Glomerular endothelial cell (primary cell): ENCODE measurements at places on chromosomes 16 and 17. TPM values are rescaled to one million over a fixed set of nuclear protein-coding genes. Genes with fewer than 3 reads are reported as not detected.

DNA sequence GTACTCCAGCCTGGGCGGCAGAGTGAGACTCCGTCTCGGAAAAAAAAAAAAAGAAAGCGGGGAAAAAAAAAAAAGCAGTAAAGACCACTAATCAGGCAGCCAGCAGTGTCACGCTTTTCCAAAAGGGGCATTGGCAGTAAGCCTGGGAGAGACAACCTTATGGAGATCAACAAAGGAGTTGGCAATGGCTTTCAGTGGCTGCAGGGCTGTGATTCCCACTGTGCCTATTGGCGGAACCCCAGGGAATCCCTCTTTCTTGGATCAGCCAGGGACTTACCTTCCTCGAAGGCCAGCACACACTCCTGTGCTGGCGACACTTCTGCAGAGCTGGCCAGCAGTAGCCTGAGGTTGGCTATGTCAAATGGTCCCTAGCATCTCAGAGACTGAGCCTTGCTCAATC lies 43.2 kb upstream of the ZFHX3 start:
- DNase-seq: no peak

DNA sequence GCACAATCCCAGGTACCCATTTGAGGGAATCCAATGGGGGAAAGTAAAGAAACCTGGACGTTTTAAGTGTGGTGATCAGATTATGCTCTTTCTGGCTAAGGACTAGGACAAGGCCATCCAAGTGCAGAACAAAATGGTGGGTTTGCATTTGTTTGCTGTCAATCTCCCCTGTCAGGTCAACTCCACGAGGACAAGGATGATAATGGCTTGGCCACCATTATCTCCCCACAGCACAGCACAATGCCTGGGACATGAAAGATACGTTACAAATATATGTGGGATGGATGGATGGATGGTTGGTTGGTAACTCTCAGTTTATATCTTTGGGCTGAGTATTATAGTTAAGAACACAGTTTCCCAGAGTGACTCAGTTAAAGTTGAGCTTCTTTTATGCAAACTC lies 526.9 kb downstream of the NPIPA7 start:
- DNase-seq: no peak

GRCh38 chr17:77089124-77089490 lies 51.7 kb upstream of the SEC14L1 start:
- no peak for DNase-seq

GRCh38 chr17:74244548-74244947 lies 29.5 kb upstream of the DNAI2 start:
- DNase-seq: no peak

- DNase-seq: no peak
Measured at GRCh38 chr16:57179215-57179828, 6.5 kb downstream of the PSME3IP1 start.

Gene TBC1D26
- not detected in 2 replicates for total RNA-seq
